ENCODE measurements at places on chromosomes 7 and 10.

- DNase-seq, result no peak
Measured at GRCh38 chr7:20561908-20562307, 53.6 kb upstream of the ABCB5 start.

DNA sequence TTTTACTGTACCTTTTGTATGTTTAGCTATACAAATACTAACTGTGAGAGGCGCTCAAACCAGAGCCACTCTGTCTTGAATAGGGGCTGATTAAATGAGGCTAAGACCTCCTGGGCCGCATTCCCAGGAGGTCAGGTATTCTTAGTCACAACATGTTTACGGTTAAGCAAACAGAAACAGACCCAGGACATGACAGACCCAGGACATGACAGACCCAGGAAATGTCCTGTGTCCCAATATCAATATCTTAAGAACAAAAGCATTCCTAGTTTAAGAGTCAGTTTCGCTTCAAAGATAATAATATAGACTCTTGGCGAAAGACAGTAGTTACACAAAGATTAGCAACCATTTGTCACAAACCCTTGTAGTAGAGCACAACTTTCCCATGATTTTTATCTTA, 304.5 kb downstream of the CCSER2 start:
- no peak for DNase-seq

DNA sequence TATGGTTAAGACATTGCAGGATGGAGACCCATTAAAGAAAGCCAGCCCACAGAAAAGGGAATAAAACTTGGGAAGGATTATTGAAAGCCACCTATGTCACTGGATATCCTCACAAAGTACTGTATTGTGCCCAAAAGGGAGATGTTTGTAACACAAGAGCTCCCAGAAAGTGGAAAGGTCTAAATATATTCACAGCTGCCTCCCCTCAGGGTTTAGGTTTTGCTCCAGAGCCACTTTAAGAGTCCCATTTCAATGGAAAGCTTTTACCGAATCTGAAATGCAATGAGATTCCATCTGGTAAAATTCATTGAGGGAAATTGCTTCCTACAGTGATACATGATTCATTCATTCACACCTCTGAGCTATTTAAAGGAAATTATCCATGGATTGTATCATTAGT, 176.4 kb downstream of the XPNPEP1 start:
- DNase-seq, result no peak

GRCh38 chr7:151276666-151277590, 28.4 kb upstream of the SMARCD3 start:
- DNase-seq, result no peak

DNA sequence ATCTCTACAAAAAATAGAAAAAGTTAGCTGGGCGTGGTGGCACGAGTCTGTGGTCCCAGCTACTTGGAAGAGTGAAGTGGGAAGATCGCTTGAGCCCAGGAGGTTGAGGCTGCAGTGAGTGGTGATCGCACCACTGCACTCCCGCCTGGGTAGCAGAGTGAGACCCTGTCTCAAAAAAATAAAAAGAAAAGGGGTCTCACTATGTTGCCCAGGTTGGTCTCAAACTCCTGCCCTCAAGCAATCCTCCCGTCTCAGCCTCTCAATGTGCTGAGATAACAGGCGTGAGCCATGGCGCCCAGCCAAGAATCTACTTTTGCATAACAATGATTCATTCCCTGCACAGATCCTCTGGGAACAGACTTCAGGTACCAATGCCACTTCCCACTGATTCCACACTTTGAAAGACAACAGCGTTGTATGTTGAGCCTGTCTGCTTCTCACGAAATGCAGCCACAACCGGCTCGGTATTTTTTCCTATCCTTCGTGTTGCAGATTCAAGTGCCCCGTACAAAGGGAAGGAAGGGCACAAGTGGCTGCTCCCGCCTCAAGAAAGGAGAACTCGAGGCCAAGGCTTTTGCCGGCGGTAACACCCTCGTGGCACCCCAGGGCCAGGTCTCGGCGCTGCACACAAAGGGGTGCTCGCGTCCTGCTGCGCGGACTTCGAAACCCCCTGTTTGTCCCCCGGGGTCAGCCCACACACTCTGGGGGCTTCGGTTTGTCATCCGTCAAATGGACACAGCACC, 745 bp downstream of the DAGLB start:
- DNase-seq, result peak; percentile 70
